Caco-2 (cell line): ENCODE measurements at places on chromosomes 16 and 17.

- DNase-seq, result no peak
These were observed 20.0 kb downstream of the IST1 start for GRCh38 chr16:71915350-71915749.

GRCh38 chr17:35283767-35284166 lies 40.9 kb downstream of the SLFN5 start:
- no peak for DNase-seq

DNA sequence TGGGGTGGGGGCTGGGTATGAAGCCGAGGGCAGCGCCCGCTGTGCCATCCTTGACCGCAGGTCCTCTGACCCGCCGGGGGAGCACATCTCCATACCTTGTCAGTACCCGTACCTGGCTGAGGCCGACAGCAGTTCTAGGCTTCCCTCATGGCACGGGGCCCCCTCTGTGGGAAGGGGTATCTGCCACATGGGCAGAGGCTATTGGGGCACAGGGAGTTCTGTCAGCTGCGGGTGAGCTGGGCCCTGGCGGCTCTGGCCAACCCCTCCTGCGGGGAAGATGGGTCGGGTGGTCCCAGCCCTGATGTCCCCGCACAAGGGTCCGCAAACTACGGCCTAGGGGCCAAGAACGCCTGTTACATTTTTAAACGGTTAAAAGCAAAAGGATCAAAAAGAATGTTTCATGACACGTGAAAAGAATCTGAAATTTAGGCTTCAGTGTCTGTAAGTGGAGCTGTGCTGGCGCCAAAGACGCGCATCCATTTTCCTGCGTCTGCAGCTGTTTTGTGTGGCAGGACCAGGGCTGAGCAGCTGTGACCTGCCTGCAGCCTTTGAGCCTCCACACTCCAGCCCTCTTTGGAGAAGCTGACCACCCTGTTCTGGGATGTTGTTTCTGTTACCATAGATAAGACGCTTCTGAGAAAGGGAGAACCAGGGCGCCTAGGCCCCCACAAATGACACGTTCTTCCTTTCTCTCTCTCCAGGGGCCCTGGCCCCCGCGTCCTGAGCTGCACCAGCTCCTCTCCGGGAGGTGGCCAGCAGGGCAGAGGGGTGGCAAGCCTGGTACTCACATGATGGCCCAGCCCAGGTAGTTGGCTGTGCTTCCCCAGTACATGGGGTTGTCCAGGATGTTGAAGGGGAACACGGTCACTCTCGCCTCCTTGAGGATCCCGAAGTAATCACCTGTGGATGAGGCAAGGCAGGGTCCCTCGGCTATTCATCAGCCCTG lies 12.7 kb upstream of the RASD1 start:
- DNase-seq, result no peak

DNA sequence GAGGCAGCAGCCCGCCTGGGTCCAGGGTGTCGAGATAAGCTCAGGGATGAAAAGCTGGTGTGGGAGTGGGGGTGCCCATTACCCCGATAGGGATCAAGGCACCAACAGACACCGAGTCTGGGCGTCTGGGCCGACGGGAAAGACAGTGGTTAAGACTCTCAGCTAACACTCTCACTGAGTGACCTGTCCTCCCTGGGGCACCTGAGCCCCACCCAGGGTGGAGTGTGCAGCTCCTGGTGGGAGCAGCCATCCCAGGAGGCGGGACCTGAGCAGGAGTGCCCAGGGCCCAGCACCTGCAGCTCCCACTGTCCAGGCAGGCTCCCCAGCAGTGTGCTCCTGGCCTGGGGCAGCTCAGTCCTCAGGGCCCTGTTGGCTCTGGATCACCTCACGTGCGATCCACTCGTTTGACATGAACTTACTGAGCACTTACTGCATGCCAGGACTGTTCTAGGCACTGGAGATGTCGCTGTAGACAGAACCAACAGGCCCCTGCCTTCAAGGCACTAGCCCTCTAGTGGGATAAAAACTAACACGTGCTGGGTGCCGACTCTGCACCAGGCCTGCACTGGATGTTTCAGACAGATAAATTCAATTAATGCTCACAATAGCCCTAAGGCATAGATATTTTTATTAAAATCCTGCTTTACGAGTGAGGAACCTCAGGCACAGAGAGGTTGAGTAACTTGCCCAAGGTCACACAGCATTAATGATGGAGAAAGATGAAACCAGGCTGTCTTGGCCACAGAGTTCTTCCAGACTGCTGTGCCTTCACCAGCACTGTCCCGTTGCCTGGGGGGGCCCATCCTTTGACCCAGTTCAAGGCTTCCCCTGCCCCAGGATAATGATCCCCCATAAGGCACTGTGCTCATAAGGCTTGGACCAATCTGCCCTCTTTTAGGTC lies 1.9 kb downstream of the EVPLL start:
- no peak for DNase-seq

DNA sequence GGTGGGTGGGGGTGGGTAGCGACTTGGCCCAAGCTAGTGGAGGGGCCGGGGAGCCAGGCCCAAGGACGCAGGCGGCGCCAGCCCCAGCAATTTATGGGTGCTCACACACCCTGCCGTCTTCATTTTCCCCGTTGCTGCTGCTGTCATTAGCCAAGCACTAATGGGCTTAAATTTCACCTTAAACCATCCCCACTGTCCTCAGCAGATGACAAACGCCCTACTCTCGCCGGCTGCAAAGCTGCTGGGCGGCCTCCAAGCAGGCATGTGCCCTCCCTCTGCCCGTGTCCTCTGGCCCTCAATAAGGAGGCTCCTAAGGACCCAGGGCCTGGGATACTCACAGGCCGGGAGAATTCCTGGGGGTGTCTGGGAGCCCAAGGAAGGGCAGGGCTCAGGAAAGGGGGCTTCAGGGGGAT lies 66.1 kb downstream of the SREBF1 start:
- DNase-seq, result no peak
